ENCODE measurements at places on chromosomes 5 and 9.

DNA sequence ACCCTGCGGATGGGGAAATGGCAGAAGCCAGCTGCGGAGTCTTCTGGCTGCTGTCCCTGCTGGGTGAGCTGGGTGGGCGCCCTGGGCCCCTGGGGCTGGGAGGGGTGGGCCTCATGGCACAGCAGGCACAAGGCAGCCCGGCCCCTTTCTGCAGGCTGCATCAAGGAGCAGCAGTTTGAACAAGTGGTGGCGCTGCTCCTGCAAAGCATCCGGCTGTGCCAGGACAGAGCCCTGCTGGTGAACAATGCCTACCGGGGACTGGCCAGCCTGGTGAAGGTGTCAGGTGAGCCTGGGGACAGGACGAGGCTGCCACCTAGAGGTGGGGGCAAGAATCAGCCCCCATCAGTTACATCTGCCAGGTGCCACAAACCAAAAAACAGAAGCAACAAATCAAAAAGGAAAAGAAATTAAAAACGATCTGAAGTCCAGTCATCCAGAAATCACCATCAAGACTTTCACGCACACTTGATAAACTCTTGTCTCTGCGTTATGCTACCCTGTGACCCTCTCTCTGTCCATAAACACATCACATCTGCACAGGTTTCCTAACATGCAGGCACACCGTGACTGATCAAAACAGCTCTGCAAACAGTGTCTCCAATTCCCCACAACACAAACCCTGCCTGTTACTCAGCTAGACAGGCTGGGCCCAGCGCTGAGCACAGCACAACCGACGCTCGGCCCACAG is 13.9 kb downstream of the REXO4 start:
- peak; percentile 53 for DNase-seq

GRCh38 chr9:25678846-25679360 is 659 bp upstream of the TUSC1 start:
- no peak for DNase-seq

DNA sequence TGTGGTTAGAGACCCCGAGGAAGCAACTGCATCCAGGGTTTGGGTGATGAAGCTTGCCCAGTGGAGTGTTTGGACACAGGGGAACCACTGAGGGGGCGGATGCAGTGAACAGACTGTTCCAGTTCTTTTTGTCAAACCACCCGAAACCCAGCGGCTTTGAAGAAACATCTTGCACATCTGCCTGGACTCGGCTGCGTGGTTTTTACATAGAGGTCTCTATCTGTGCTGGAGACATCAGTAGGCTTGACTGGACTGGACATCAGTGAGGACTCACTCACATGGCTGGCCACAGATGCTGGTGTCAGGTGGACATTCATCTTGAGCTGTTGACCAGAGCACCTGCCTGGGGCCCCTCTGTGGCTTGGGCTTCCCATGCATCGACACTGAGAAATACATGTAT is 15.3 kb upstream of the SPATA31E1 start:
- no peak for DNase-seq

DNA sequence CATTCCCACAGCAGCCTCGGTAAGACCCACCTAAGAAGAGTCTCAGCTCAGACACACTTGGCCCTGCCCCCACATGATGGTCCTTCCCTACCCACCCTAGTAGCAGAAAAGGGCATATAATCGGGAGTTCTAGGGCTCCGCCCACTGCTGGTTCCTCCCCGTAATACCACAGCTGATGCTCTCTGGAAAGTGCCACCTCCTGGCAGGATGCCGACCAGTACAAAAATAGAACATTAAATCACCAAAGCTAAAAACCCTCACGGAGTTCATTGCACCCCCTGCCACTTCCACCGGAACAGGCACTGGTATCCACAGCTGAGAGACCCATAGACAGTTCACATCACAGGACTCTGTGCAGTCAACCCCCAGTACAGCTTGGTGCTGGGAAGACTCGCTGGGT is 271.3 kb downstream of the KIAA0825 start:
- DNase-seq = no peak

- DNase-seq = no peak
Observed at GRCh38 chr5:176776916-176777315, 33.4 kb upstream of the UNC5A start.

- DNase-seq = no peak
Observed at GRCh38 chr9:34550681-34551270, 28.0 kb upstream of the ENHO start.

DNA sequence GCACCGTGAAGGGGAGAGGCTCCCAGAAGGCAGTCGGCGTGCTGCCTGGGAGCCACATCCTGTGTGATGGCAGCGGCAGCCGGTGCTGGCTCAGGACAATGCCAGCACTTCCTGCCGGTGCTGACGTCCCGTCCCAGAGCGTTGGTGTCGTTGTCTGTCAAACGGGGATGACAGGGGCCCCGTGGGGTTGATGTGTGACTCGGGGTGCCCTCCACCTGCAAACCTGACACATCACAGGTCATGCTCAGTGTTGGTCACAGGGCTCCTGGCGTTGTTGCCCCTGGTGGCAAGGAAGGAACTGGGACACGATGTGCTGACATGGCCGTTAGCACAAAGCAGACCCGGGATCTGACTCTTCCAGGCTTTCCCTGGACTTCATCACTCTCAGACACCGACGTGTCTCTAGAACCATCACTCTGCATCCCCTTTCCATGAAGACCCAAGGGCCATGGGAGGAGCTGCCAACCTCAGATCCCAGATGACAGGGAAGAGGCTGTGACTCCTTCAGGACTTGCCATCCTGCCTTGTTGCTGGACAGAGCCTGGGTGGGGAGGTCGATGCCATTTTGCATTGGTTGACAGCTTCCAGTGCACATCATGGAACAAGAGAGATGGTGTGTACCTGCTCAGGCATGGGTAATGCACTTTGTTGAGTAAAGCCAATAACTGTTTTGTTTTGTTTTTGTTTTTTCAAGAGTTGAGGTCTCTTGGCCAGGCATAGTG is 21.5 kb downstream of the PLPP7 start:
- DNase-seq = peak; percentile 71

GRCh38 chr9:94853887-94854286 is 127.4 kb downstream of the AOPEP start:
- no peak for DNase-seq

- no peak for DNase-seq
Observed at GRCh38 chr9:91348191-91348807, 13.4 kb downstream of the AUH start.

GRCh38 chr9:126548312-126548711 is 65.4 kb upstream of the LMX1B start:
- DNase-seq = no peak

DNA sequence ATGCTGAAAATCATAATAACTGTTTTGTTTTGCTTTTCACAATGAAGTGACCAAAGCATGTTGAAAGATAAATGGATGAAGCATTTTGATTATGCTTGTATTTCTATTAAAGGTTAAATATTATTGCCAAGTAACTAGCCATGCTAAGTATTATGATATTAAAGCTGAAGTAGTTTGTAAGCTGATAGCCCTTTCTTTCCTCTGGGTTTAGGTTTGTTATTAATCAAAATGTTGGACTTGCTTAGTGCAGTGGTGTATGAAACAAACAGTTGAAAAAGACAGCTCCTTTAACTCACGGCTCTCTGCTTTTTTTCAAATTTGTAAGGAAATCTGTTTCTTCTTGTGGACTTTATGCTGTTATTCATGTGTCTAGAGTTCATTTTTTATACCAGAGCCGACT is 246.0 kb downstream of the CWC27 start:
- no peak for DNase-seq
